Activated T-helper 1 cell treated with anti-CD3 and anti-CD28 coated beads, Interleukin-12 subunit alpha, Interleukin-12 subunit beta, Interleukin-2, Interleukin-4 antibody, amounts not matched to agents 30 ng/mL and 10 ng/mL and 1 ng/mL, durations not matched to agents 14 hours and 24 hours and 36 hours (primary cell): ENCODE measurements at places on chromosomes 3 and 15. TPM values are rescaled to one million over a fixed set of nuclear protein-coding genes. Genes with fewer than 3 reads are reported as not detected.

The PRKCI gene
- total RNA-seq: 23.0 and 24.2 TPM in 2 replicates

The GLDN gene
- total RNA-seq: 0.15 TPM in 1 of 2 replicates, not detected in the other

DNA sequence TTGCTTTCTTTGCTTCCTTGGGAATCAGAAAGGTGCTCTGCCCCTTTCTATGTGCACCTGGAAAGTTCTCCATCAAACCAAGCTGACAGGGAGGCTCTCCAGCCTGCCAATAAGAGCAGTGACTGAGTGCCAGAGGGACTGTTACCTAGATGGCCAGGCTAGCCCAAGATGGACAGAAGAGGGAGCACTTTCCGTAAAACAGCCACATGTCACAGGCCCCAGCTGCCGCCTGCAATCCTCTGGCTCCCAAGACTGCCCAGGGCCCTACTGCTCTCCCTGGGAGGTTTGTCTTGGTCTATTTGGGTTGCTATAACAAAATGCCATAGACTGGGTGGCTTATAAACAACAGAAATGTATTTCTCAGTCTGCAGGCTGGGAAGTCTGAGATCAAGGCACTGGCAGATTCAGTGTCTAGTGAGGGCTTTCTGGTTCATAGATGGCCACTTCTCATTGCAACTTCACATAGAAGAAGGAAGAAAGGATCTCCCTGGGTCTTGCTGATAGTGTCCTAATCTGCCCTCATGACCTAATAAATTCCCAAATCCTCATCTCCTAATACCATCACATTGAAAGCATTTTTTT, 72.3 kb downstream of the TAMM41 start:
- DNase-seq: no peak

DNA sequence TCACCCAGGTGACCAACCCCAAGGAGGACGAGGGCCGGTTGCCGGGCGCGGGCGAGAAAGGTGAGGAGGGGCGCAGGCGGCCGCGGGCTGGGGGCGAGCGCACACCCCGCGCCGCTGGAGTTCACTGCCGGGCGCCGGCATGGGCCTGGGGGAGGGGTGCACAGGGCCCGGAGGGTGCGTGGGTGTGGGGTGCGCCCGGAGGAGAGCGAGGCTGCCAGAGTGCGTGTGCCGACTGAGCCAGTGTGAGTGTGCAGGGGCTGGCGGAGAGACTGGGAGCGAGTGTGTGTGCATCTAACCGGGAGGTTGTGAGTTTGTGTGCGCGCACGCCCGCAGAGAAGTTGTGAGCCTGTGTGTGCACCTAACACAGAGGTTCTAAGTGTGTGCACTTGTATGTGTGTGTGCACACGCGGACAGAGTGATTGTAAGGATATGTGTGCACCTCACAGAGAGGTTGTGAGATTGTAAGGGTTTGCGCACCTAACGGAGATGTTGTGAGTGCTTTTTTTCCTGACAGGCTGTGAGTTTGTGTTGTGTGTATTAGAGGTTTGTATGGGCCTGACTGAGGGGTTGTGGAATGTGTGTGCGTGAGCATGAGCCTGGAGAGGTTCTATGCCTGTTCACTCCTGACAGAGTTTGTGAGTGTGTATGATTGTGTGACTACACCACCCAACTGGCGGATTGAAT, 681 bp downstream of the CTDSPL start:
- DNase-seq: no peak

GRCh38 chr3:114622001-114622400, 328.2 kb downstream of the TIGIT start:
- DNase-seq: no peak

DNA sequence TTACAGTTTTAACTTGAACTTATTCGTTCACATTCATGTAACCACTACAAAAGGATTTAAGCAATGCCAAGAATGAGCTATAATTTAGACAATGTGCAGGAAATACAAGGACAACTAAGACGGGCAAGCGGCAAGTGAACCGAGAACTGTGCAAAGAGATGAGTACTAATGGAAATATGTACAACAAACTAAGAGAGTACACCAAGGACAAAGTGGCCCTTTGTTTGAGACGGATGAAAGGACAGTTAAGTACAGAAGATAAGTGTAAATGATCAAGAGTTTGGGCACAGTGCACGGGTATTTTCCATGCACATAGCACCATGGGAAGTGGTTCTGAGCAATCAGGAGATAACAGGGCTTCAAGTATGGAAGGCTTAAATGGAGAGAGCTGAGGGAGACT, 281.7 kb downstream of the ROBO2 start:
- DNase-seq: no peak

GRCh38 chr3:50423543-50423942, 64.2 kb upstream of the TMEM115 start:
- no peak for DNase-seq

GRCh38 chr3:143277531-143277930, 158.0 kb downstream of the CHST2 start:
- DNase-seq: no peak

DNA sequence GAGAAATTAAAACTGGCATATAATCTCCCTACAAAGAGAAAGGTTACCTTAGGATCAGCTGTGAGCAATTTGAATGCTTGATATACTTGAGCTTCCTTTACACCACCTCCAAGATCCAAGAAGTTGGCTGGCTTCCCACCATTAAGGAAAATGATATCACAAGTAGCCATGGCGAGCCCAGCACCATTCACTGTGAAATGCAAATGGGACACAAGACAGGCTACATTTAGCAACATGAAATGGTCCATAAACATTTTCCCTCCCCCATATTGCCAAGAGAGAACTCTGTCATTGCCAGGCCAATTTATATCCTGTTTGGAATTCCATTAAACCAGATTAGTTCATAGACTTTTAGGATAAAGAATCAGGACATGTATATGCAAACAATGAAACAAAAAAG, 158.7 kb downstream of the SUCLG2 start:
- DNase-seq: no peak

GRCh38 chr15:28942571-28942970, 56.8 kb downstream of the APBA2 start:
- DNase-seq: no peak
